ENCODE measurements at places on chromosomes 11 and 22.

GRCh38 chr11:75195167-75195962 is 44.5 kb downstream of the SLCO2B1 start:
- no peak for DNase-seq

DNA sequence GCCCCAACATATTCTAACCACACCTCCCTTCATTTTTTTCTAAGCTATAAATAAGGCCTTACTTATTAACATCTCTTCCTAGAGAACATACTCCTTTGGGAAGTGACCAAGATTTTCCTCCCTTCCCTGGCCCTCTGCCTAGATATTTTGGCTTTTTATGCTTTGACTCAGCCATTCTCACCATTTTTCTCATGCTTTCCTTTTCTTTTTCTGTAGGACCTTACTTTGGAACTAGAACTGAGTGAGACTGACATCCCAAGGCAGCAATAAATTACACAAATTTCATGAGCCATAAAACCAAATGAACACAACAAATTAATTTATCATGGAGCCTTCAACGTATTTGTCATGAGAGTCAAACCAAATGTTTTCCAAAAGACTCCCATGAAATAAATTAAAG is 142.7 kb upstream of the CTSC start:
- no peak for DNase-seq

- DNase-seq = no peak
Observed at GRCh38 chr22:29030016-29030617, 31.5 kb downstream of the C22orf31 start.

DNA sequence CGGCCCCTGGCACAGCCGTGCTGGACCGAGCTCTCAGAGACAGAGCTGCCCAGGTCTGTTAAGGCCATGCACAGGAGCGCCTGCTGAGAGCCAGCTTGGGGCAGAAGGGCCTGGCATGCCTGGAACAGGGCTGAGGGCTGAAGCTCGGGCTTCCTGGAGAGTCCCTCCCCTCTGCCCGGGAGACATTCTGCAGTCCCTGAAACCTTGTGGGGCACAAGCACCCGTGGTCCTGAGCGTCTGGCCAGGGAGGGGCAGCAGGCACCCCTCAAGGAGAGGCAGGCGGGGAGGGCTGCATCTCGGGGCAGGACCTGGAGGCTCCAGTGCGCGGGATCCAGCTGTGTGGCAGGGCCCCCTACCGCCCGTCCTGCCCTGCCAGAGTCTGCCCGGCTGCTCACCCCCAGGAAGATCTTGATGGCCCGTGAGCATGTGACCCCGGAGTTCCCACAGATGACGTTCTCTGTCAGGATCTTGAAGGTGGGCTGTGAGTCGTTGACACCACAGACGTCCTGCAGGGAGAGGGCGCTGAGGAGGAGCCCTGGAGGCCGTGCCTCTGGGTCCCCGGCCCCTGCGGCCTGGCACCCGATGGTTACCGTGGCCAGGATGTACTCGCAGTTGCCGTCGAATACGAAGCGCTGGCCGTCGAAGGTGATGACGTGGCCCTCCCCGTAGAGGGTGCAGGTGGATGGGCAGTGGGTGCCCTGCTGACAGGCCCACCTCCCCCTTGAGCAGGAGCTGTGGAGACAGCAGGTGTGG is 10.9 kb downstream of the MUC6 start:
- no peak for DNase-seq

GRCh38 chr22:26889802-26890201 is 232.4 kb downstream of the MIAT start:
- no peak for DNase-seq

DNA sequence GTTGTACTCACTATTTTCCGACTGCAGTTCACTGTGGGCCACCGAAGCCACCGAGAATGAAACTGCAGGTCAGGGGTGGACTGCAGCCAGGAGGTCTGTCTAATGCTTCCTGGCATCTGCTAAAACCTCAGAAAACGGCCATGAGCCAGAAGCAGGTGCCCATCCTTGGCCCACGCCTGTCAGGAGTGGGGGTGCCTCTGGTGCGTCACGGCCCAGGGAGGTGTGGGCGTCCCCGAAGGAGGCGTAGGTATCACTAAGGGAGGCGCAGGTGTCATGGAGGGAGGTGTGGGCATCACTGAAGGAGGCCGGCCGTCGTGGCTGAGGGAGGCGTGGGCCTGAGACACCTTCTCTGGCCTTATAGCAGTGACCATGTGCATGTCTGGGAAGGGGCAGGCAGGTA is 456.2 kb downstream of the TBC1D22A start:
- DNase-seq = no peak

All from stimulated activated CD8-positive, alpha-beta memory T cell treated with anti-CD3 and anti-CD28 coated beads, Interleukin-4, amount 100 ng/mL, for 1 hour (primary cell).